ENCODE measurements at places on chromosomes 7 and 10.

- DNase-seq = no peak
Measured at GRCh38 chr10:106727170-106727569, 437.3 kb downstream of the SORCS1 start.

DNA sequence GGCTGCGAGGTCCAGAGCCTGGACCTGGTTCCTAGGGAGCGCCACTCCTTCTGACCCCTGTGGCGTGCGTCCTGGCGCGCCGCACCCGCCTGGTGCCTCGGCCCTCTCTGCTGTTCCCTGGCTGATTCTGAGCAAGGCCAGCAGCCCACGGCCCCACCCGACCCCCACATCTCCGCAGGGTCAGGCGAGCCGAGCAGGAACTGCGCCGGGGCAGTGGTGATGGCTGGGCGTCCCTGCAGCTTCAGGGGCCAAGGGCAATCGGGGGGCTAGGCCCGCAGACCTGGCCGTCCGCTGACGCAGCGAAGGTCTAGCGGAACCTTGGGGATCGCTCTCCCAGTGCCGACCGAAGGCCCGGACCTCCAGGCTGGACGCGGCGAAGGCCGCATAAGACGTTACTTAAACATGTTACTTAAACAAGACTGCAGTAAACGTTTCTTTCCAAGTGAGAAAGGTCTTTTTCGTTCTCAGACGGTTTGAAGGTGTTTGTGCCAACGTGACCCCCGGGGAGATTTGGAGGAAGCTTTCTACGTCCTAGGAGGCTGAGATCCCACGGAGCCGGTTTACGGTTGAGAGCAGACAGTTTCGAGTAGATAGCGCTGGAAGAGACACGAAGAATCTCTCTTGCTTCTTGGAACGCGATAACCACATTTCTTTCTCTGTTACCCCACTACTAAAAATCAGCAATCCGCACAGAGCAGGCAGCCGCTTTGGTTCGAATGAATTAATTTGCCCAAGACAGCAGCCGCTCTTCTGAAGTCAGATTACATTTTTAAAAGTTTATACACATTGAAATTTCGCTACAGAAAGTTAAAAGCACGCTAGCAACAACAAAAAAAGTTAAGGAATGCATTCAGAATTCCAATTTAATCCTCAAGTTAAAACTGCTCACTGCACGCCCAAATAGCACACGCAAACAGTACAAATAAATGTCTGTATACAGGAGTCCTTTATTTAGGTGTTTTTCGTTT is 4.9 kb upstream of the NKX2-3 start:
- DNase-seq = no peak

- no peak for DNase-seq
Measured at GRCh38 chr10:89550509-89550908, 15.1 kb upstream of the SLC16A12 start.

GRCh38 chr7:16660702-16661464 is 14.9 kb downstream of the BZW2 start:
- DNase-seq = no peak

DNA sequence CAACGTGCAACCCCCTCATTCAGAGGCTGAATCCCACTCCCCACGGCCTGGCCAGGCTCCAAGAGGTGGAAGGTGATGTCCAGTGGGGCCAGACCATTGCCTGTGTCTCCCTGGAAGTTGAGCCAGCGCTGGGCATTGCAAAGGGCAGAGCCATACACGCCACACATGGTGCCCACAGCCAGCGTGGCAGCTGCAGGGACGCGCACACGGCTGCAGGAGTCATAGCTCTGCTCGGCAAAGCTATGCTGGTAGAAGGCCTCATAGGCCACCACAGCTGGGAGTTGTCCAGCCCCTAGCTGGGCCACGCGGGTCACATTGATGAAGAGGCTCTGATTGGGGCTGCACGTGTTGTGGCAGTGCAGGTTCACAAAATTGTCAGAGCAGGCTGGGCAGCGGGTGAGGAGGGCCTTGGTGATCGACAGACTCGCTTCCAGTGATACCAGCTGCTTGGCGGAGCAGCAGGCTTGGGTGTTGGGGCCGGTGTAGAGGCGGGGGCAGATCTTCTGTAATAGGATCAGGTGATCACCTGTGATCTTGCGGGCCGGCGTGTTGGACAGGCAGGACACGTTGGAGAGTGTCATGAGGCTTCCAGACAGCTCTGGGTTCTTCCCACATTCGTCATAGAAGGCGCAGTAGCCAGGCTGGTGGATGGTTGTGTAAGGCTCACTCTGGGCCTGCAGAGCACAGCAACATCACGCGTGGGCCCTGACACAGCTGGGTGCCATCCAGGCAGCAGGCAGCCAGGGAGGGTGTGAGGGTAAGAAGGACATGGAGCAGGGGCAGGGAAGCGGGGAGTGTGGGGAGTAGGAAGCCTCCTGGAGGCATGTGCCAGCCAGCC is 1.2 kb downstream of the NPC1L1 start:
- DNase-seq = no peak

All from activated naive CD8-positive, alpha-beta T cell treated with anti-CD3 and anti-CD28 coated beads for 36 hours (primary cell).